T1000 (cell line): ENCODE measurements at places on chromosomes 13 and 19.

DNA sequence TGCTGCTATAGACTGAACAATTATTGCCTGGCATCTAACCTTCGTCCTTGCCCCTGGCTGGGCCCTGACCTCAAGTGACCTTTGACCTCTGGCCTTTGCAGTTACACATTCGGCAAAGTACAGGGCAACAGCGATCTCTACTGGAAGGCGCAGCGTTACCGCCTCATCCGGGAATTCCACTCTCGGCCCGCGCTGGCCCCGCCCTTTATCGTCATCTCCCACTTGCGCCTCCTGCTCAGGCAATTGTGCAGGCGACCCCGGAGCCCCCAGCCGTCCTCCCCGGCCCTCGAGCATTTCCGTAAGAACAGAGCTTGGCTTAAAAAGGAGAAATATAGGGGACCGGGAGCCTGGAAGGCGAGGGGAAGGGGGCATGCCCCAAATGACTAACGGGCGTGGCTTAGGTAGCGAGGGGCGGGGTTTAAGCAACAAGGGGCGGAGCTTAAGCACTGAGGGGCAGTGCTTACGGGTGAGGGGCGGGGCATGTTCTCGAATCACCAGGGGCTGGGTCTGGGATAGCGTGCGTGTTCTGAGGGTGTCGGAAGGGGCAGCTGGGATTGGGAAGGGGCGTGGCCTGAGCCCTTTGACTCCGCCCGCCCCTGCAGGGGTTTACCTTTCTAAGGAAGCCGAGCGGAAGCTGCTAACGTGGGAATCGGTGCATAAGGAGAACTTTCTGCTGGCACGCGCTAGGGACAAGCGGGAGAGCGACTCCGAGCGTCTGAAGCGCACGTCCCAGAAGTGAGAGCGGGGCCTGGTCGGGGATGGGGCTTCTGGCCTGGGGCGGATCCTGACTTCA lies 52.7 kb downstream of the TRPM4 start:
- no peak for DNase-seq

- DNase-seq, result peak; percentile 77
Observed at GRCh38 chr19:47231215-47232054, 436 bp upstream of the BBC3 start.

- no peak for DNase-seq
Observed at GRCh38 chr13:99601535-99601934, 100.3 kb downstream of the TM9SF2 start.

DNA sequence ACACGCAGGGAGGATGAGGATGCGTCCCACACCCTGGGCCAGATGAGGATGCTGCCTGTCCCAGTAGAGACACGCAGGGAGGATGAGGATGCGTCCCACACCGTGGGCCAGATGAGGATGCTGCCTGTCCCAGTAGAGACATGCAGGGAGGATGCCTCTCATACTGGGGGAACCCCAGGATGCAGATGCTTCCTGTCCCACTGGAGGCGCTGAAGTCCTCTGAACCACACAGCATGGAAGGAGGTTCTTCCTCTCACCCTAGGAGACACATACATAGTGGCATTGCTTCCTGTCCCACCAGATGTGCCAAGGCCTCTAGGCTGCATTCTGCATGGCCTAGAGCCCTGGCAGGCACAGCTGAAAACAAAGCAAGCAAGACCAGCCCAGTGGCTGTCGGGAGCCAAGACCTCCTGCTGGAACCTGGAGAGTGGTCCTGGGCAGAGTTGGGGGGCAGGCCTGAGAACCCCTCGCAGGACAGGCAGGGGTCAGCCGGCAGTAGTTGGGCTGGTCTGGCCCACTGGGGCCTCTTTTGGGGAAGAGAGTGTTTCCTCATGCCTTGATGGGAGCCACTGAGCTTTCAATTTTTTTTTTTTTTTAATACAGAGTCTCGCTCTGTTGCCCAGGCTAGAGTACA lies 4.3 kb downstream of the HPN start:
- DNase-seq, result no peak

GRCh38 chr13:73107970-73108369 lies 49.2 kb downstream of the KLF5 start:
- DNase-seq, result no peak

- no peak for DNase-seq
Observed at GRCh38 chr13:96967248-96967745, 27.0 kb downstream of the OXGR1 start.
